NCI-H1694 treated with DMSO at 0.1 percent for 48 hours (cell line): ENCODE measurements at places on chromosomes 2 and 18.
A peak's percentile ranks its signal among the peaks of the same experiment; 100 is the strongest.

- no peak for DNase-seq
Observed at GRCh38 chr2:213189001-213189899, 37.8 kb upstream of the IKZF2 start.

DNA sequence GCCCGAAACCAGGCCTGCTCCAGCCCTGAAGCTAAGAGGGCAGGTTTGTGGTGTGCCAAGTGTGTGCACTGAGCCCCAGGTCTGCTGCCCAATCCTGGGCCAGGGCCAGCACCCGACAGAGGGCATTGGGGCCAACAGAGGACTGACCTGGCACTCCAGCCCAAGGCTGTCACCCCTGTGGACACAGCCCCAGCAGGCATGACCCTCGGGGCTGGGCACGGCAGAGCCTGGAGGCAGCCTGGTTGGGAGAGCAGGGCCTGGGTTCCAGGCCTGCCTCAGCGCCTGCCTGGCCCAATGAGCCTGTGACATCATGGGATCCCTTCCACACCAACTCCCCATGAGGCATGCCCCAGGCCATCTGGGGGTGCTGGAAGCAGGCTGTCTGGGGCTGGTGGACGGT lies 10.8 kb upstream of the SNED1 start:
- no peak for DNase-seq

GRCh38 chr2:88006912-88007439 lies 9.4 kb downstream of the RNU2-63P start:
- DNase-seq, result no peak

DNA sequence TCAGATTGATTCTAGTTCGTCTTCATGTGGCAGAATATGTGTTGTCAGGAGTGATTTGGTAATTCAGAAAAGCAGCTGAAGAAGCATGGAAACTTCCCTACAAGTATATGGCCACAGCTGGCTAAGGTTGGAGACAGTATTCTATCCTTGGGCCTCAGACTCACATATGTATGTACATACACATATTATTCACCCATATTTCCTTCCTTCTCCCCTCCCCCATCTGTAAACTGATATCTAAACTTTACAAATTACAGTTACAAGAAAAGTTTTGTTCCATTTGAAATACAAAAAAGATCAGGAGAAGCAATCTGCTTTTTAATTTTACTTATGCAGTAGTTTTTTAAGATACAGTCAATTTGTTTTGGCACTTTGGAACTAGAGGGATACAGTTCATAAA lies 3.1 kb downstream of the SP3 start:
- peak; percentile 17 for DNase-seq

DNA sequence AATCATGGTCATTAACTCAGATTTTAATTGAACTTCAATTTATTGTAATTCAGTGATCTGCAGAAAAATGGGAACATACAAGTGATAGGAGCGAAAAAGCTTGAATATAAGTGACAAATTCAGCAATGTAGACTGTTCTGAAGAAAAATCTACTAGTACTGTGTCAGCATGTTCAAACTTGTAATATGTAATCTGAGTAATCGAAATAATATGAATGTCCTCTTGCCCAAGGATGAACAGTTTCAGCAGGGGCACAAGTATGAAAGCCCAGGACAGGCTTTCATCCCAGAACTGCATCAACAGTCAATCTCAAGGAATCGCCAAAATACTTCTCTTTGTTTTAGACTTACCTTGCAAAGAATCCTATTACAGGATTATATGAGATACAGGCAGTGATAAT lies 1110.5 kb downstream of the LRP1B start:
- no peak for DNase-seq

DNA sequence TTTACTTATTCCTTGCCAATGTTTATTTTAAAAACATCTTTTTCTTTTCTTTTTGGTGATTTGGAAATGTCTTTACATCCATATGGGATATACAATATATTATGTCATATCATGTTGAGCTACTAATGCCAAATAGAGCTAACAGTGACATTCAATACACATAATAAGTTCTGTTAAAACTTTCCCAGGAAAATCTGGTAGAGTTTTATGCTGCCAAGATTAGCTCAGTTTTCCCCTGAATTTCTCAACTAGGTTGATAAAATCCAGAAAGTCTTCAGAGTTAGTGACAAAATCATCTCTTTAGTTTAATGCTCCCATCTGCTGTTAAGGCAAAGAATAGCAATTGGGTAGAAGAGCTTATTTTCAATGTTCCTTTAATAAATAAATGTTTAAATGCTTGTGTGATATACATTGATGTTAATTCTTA lies 9.9 kb downstream of the COL3A1 start:
- no peak for DNase-seq

DNA sequence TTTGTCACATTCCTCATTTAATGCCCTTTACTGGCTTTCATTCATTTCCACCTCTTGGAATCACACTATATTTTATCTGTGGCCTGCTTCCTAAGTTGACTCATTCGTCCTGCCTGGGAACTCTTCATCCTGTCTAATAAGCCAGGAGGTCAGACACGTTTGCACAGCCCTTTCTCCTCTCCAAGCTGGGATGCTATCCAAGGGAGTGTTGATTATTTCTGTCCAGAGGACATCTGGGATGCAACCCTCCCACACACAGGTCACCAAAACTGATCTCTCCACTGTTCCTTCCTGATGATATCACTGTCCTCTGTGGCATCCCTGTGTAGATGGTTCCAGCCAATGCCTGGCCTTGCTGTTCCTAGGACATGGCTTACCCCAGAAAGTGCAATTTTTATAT lies 79.8 kb upstream of the NOSTRIN start:
- no peak for DNase-seq

- DNase-seq, result no peak
Observed at GRCh38 chr2:33777786-33778185, 178.7 kb upstream of the FAM98A start.
